ENCODE measurements at places on chromosomes 1 and 21. TPM values are rescaled to one million over a fixed set of nuclear protein-coding genes. Genes with fewer than 3 reads are reported as not detected.

Gene PTPN22
- total RNA-seq = 26.6 TPM

- H3K4me1 ChIP-seq = peaks cover 38% of the 10 kb centered on the region
- DNase-seq = peak; percentile 45
- no peaks in the 10 kb centered on the region for H3K27me3 ChIP-seq
- no peaks in the 10 kb centered on the region for H3K36me3 ChIP-seq
Observed at GRCh38 chr1:109906160-109906838, 4.3 kb upstream of the CSF1 start.

DNA sequence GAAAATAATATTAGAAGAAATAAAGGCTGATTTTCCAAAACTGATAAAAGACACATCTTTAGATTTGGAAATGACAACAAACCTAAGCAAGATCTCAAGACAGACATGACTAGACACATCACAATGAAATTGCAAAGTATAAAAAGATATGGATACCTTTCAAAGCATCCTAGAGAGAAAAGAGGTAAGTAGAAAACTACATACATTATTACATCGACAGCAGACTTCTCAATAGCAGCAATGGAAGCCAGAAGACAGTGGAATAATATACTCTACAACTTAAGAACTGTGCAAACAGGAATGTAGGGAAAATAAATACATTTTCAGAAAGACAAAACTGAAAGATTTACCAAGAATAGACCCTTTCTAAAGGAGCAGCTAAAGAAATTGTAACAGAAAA, 50.2 kb downstream of the DENND1B start:
- no peaks in the 10 kb centered on the region for H3K4me1 ChIP-seq
- peaks cover 8% of the 10 kb centered on the region for H3K36me3 ChIP-seq
- no peaks in the 10 kb centered on the region for H3K27me3 ChIP-seq
- no peak overlapping the region for H3K4me3 ChIP-seq
- DNase-seq = no peak

DNA sequence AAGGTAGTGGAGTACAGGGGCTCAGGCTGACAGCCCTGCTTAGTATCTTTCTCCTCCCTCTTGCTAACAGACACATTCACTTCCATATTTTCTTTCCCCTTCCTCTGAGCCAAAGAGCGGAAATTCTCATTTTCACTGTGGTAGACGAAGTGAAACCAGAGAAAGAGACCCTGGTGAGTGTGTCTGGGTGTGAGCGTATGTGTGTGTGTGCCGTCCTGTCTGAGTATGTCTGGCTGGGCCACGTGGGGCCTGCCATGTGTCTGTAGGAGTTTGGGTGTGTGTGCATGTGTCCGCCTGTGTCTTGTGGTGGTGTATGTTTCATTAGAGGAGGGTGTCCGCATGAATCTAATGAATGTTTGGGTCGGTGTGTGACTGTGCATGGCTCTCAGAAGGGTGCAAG, 1.7 kb downstream of the COL8A2 start:
- peaks cover 34% of the 10 kb centered on the region for H3K4me1 ChIP-seq
- peak overlapping the region; percentile 39 for H3K27ac ChIP-seq

Gene TM2D1
- total RNA-seq = 47.3 TPM

- peaks cover 6% of the 10 kb centered on the region for H3K4me1 ChIP-seq
- DNase-seq = no peak
- no peaks in the 10 kb centered on the region for H3K36me3 ChIP-seq
Observed at GRCh38 chr1:1599030-1599934, 653 bp downstream of the FNDC10 start.

GRCh38 chr1:201968202-201968925, 13.1 kb downstream of the TIMM17A start:
- H3K4me3 ChIP-seq = no peak overlapping the region
- H3K27ac ChIP-seq = no peak overlapping the region
- H3K27me3 ChIP-seq = no peaks in the 10 kb centered on the region
- peaks cover 5% of the 10 kb centered on the region for H3K4me1 ChIP-seq
- no peaks in the 10 kb centered on the region for H3K36me3 ChIP-seq

GRCh38 chr1:114153261-114154145, at the start of gene SYT6:
Gene SYT6, minus strand, starts transcription at chr1:114153869. Its CDS starts 97 bp downstream, at chr1:114153772.
- H3K27me3 ChIP-seq = peaks cover 91% of the 10 kb centered on the region
- peaks cover 19% of the 10 kb centered on the region for H3K4me1 ChIP-seq
- DNase-seq = no peak
- H3K4me3 ChIP-seq = peak within 1 kb of the TSS; percentile 64

Data from naive thymus-derived CD8-positive, alpha-beta T cell (primary cell).